ENCODE measurements at places on chromosomes 5 and 9.
A peak's percentile ranks its signal among the peaks of the same experiment; 100 is the strongest.

DNA sequence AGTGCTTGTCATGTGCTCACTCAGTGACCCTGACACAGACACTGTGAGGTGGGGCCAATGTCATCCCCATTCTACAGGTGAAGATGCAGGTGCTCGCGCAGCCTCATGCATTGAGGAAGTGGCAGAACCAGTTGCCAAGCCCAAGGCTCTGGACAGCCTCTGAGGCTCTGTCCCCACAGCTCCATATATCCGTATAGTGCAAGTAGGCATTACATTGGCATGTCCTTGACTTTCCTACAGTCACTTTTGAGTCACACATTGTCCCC, 58.8 kb upstream of the ANGPTL2 start:
- DNase-seq: no peak

GRCh38 chr5:20000416-20000815, 12.4 kb upstream of the CDH18 start:
- no peak for DNase-seq

DNA sequence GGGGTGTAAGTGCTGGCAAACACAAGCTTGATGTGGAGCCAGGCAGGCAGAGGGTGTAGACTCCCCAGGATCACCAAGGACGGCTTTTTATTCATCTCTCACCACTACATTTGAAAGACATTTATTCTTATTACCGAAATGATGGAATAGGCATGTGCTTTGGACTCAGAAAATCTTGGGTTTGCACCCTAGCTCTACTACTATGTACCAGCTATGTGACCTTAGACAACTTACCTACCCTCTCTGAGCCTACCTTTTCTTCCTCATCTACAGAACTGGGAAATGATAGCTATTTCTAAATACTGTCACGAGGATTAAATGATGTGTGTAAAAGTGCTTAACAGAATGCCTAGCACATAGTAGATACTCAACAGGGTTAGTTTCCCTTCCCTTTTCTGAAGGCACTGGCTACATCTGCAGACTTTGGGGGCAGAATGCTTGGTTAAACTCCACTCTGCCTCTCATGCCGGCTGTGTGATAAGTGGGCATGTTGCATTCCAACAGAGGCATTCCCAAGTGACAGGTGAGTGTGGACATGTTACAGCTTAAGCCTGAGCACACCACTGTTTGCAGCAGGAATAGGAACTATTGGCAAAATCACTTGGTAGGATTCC, 94.8 kb downstream of the SLC1A3 start:
- DNase-seq: no peak

GRCh38 chr9:128927731-128928411, 7.1 kb downstream of the PHYHD1 start:
- DNase-seq: peak; percentile 73

GRCh38 chr5:16418471-16418922, 47.1 kb downstream of the ZNF622 start:
- DNase-seq: peak; percentile 13

GRCh38 chr5:81183811-81184748, 49.0 kb upstream of the CKMT2 start:
- peak; percentile 28 for DNase-seq

- peak; percentile 58 for DNase-seq
Measured at GRCh38 chr5:93621327-93621798, 38.3 kb downstream of the NR2F1 start.

DNA sequence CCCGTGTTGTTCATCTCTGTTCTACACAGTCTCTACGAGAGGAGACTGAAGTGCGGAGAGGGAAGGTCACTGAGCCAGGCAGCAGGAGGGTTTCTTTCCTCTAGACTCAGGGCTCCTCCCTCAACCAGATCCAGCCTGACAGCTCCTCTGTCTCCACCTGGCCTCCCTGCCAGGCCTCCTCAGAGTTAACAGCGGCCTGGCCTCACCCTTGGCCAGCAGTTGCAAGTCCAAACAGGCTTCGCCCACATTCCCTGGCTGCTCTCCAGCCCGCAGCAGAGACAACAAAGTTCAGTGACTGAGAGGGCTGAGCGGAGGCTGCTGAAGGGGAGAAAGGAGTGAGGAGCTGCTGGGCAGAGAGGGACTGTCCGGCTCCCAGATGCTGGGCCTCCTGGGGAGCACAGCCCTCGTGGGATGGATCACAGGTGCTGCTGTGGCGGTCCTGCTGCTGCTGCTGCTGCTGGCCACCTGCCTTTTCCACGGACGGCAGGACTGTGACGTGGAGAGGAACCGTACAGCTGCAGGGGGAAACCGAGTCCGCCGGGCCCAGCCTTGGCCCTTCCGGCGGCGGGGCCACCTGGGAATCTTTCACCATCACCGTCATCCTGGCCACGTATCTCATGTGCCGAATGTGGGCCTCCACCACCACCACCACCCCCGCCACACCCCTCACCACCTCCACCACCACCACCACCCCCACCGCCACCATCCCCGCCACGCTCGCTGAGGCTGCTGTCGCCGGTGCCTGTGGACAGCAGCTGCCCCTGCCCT, at the start of gene HRCT1:
HRCT1 (plus strand) TSS at position 291 of the 768 bp plus-strand sequence; CDS start at position 377, 86 bp downstream.
- DNase-seq: no peak

- peak; percentile 45 for DNase-seq
Measured at GRCh38 chr5:55994495-55994997, at the start of gene IL6ST. TSS of gene IL6ST (minus strand) at chr5:55994963. CDS start at chr5:55976278, 18,685 bp downstream.

GRCh38 chr5:18740301-18740700, 1106.0 kb downstream of the TAF11L14 start:
- DNase-seq: no peak

GRCh38 chr9:36120705-36121104, 15.8 kb upstream of the GLIPR2 start:
- no peak for DNase-seq

GRCh38 chr5:109223531-109223930, 186.2 kb downstream of the PJA2 start:
- DNase-seq: no peak

DNA sequence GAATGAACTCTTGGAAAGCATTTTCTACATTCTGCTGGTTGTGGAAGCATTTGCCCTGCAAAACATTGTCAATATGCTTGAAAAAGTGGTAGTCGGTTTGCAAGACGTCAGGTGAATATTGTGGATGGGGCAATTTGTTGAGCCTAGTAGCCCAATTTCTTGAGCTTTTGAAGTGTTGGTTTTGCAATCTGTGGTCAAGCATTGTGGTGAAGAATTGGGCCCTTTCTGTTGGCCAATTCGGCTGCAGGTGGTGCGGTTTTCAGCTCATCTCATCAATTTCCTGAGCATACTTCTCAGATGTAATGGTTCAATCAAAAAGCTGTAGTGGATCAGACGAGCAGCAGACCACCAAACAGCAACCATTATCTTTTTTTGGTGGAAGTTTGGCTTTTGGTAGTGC, 426.8 kb upstream of the CDH9 start:
- no peak for DNase-seq

DNA sequence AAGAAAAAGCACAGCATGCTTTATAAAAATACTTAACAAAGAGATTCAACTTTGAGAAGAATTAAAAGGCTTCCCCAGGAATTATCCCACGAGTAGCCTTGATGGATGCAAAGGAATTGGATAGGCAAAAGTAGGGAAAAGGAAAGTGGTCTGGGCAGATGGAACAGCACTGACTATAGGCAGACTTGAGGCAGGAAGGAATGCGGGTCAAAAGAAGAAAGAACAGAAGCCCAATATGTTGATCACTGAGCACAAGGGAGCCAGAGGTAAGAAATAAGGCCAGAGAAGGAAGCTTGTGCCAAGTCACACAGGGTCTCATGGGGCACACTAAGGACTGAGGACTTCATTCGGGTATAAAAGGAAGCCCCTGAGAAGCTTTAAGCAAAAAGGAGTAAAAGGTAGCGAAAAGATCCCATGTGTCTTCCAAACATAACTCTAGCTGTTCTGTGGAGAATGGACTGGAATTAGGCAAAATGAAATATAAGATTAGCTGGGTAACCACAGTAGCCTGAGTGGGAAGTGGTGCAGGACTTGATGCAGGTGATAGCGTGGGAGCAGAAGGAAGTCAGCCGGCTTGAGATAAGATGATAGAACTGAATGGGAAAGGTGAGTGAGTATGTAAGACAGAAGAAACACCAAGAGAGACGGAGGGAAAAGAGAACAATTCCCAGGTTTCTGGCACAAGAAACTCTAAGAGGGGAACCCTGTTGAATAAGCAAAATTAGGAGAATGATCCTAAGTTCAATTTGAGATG, 106.6 kb downstream of the DENND1A start:
- DNase-seq: no peak

- DNase-seq: peak; percentile 6
Measured at GRCh38 chr5:163460562-163461171, at the start of gene HMMR. TSS of gene HMMR (plus strand) at chr5:163460632. CDS start at chr5:163460693, 61 bp downstream.

DNA sequence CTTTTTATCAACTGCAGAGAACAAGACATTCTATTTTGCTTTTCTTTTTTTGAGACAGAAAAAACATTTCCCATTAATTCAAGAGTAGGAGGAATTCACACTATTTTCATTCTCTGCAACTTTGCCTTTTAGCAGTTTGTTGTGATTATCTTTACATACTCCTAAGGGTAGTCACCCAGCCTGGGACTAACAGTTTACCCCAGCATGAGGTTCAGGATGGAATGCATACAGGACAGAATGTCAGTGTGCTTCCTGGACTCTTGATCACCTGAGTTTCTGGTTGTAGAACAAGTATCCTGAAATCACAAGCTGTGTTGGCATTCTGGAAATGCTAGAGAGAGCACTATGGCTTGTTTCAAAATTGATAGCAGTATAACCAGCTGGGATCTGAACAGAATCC, 368.1 kb downstream of the KIF4B start:
- no peak for DNase-seq

DNA sequence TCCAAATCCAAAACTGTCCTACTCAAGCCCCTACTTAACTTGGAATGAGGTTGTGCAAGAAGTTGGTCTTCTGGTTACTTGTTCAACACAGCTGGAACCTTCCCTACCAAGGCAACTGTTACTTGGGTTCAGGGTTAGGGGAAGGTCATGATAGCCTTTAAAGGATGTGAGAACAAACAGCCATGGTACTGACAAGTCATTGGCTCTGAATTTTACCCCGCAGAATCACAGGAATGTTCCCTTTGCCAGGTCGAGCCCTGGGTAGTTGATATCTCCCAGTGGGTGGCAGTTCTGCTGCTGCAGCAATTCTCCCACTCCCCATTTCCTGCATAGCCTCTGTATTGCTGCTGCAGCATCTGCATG, 396.1 kb upstream of the MPDZ start:
- no peak for DNase-seq

- DNase-seq: no peak
Measured at GRCh38 chr5:124650951-124651662, 95.3 kb downstream of the ZNF608 start.

DNA sequence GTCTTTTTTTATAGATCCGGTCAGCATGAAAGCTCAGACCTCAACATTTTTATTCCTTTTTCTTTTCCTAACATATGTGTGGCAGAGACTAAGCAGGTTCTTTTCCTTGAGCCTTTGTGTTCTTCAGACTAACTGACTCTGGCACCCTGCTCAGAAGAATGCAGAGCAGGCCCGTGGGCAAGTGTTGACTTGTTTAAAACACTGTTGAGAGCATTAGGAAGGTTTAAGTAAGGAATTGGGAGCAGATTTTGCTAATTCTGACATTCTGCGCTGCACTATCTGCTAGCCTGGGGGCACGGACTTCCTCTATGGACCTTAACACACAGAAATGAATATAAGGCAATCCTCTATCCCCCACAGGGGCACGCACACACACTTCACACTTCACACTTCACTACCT, 182.5 kb upstream of the PIK3R1 start:
- DNase-seq: no peak

GRCh38 chr5:7330256-7330655, 65.7 kb upstream of the ADCY2 start:
- no peak for DNase-seq

- no peak for DNase-seq
Measured at GRCh38 chr5:26569241-26569928, 469.0 kb downstream of the CDH9 start.

DNA sequence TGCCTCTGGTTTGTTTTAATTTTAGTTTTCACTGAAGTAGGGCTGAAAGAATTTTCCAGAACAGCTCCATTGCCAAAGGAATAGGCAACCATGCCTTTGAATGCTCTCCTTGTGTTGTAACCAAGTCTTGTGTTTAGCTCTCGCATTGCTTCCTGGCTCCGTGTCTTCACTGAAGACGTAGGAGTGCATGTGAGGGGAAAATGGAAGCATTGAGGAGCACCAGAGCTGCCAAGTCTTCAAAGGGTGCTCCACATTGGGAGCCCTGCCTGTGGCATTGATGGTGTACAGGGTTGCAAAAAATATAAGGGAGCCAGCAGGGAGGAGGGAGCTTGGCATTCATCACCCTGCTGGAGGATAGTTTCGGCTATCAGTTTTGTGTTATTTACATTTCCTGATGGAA, 86.6 kb downstream of the NTRK2 start:
- no peak for DNase-seq

GRCh38 chr5:150402229-150402773, 10.4 kb downstream of the CD74 start:
- DNase-seq: no peak

GRCh38 chr5:142143878-142144277, 35.3 kb downstream of the NDFIP1 start:
- DNase-seq: no peak

DNA sequence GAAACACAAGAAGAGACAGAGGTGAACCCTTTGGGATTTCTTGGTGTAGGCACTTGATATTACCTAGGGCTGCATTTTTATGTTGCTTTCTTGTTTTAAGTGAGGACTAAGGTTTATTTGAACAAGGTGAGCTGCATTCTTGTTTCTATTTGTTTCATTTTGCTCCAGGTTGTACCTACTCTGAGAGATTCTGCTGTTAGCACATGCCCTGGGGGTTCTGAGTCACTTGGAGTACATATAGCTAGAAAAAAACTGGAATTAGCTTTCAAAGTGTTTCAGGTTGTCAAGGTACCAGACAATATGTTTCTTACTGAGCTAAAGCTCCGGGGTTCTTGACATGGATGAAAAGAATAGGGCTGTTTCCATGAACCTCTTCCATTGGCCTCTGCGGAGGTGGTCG, 299.4 kb downstream of the ICE1 start:
- DNase-seq: no peak

Measured in HEK293T (cell line).